D341Med (cell line): ENCODE measurements at places on chromosomes 4 and X.

GRCh38 chrX:126165721-126166461 is at the start of gene DCAF12L2:
Gene DCAF12L2 (minus strand): TSS chrX:126166289. CDS start chrX:126165924, 365 bp downstream.
- peak; percentile 35 for DNase-seq

DNA sequence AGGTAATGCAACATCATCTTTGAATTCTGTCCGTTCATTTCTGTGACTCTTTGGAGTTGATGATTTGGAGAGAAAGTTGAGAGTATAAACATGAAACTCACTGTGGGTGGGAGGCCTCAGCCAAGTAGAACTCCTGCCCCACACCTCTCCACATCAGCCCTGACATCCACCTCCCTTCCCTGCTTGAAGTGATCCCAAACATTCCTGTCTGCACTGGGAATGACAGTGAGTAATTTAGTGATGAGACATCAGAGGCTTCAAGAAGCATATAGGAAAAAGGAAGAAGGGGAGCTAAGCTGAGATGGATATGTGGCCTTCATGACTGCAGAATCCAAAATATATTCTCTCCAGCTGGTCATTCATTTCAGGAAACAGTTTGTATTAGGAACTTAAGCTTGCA is 151.8 kb downstream of the SPATA18 start:
- DNase-seq: no peak

DNA sequence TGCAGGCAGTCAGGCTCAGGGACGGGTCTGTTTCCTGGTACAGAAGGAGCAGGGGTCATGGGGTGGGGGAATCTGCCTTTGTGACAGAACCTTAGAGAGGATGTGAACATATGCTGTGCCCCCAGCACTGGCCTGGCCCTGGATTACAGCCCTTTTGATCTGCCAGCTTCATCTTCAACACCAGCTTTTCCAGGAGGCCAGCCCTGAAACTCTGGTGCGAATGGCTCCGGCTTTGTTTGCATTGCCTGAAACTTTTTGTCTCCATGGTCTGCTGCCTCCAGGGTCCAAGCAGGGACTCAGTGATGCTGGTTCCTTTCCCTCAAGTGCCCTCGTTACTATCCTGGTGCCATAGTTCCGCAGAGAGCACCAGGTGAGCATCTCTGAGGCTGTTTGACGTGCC is 2.1 kb downstream of the CNGA2 start:
- DNase-seq: no peak

- no peak for DNase-seq
Observed at GRCh38 chr4:136690360-136690759, 841.9 kb downstream of the PCDH18 start.

DNA sequence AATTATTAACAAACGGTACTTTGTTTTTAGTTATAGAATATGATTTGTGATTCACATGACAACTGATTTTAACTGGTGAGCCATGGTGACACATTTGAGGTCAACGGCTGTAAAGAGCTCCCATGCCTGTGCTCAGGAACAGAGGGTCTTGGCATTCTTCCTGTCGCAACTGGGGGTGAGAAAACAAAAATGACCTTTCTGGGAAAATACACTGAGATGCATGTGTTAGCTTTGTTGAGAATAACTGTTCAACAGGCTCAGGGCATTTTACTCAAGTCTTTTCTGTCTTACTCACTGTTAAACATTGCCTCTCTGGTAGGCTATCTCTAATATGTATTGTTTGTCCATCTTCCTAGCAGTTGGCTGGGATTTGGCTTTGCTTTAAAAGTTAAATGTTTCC is 57.1 kb upstream of the HPGD start:
- no peak for DNase-seq

DNA sequence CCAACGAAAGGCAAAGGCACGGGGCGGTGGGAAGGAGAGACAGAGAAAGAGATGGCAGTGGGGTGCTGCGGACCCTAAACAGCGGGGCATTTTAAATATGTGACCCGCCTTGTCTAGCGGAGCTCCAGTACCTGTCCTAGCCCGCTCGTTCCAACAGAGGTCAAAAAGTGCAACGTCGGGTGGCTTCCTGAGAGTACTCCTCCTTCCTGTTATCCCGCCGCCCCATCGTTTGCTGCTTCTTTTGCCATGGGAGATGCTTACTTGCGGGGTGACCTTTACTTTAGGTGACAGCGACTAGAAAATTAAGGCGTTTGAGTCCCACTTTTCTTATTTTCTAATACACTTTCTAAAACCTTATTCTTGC is 735 bp downstream of the NRK start:
- DNase-seq: no peak

GRCh38 chrX:9919632-9920172 is 47.5 kb upstream of the CLDN34 start:
- DNase-seq: no peak

DNA sequence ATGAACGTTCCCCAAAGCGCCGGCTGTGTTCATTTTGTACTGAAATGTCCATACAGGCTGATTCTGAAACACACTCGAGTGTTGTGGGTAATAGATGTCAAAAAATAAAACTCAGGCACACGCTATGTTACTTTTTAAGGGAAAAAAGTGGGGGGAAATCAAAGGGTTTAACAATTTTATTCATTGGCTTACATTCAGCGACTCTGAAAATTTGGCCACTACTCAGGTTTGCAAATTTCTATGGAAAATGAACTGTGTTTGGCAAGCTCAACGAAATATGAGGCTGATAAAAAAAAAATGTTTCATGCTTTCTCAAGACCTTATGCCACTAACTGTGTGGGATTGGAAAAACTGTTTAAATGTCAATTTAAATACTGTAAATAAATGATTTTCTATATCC is 18.5 kb downstream of the AMELX start:
- DNase-seq: no peak

DNA sequence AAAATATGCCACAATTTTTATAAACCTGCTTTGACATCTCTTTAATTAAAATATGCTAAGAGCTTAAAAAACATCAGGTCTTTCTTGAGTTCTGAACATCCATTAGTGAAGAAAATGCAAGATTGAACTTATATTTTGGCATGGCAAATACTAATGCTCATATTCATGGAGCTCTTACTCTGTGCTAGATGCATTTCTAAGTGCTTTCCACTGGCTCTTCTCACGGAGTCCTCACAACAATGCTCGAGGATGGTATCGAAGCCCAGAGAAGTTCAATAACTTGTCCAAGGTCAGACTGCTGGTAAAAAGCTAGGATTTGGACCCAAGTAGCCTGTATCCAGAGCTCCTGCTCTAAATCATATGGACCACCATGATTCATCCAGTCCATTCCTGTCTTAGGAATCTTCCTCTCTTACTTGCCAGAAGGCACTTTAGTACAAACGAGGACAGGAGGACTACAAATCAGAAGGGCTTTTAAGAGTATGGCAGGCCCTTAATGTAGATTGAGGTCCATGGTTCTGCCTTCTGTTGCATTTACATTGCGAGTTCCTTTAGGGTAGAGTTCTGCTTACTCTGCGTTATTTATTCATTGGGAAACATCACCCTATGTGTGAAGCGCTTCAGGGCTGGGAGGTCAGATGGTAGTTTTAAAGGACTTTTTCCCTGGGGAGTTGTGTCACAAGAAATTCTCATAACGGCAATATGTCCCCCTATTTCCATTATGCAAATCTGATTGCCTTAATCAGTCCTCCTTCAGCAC is 199.2 kb downstream of the RASL11B start:
- no peak for DNase-seq

GRCh38 chr4:177008071-177008835 is 215.5 kb upstream of the VEGFC start:
- DNase-seq: no peak

GRCh38 chr4:13097971-13098370 is 386.2 kb downstream of the RAB28 start:
- DNase-seq: no peak

DNA sequence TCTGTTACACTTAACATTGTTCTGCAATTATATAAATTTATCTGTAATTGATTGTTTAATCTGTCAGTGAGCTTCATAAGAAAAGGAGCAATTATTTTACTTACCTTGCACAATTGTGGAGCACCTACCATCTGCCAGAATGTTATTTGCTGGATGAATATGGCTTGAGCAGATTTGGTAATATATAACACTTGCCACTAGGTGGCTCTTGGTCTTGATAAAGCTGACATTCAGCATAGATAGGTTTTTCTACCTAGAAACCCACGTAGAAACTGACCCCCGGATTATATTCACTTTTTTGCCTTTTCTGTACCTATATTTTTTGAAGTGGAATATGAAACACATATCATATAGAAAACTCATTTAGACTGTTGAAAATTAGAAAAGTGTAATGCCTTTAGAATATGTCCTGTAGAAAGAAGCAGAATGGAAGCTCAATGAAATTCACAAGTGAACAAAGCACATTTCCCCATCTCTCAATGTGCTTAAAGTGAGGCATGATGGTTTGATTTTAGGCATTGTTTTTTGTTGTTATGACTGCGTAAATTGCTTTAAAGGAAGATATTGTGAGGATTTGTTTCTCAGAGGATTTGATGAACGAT is 9.5 kb downstream of the RBPJ start:
- DNase-seq: peak; percentile 46

- no peak for DNase-seq
Observed at GRCh38 chr4:4730249-4730648, 129.2 kb upstream of the MSX1 start.
